ENCODE measurements at places on chromosomes 5 and 9.
A peak's percentile ranks its signal among the peaks of the same experiment; 100 is the strongest.

- no peak for DNase-seq
Measured at GRCh38 chr5:9148242-9148641, 397.6 kb downstream of the SEMA5A start.

- DNase-seq, result peak; percentile 60
Measured at GRCh38 chr5:14155075-14155474, 11.9 kb downstream of the TRIO start.

- DNase-seq, result peak; percentile 87
Measured at GRCh38 chr5:124951661-124952060, 205.2 kb upstream of the ZNF608 start.

GRCh38 chr9:125119643-125120286 lies 23.6 kb downstream of the SCAI start:
- DNase-seq, result no peak

DNA sequence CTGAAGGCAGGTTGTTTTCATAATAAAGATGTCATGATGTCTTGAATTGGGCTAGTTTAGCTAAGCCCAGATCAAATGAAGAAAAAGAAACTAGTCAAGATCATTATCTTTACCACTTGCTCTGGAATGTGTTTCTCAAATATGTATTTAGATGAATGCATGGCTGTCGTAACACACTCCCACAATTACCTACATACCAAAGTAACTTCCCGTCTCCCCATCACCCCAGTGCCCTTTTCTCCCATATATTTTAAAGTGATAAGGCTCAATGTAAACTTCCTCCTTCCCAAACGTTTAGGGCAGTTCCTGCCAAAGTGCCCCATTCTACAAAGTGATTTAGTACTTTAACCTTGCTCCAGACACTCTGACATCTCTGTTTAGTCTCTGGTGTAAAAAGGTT lies 61.4 kb downstream of the SLC1A3 start:
- no peak for DNase-seq

- DNase-seq, result no peak
Measured at GRCh38 chr9:10917001-10917400, 304.2 kb upstream of the PTPRD start.

DNA sequence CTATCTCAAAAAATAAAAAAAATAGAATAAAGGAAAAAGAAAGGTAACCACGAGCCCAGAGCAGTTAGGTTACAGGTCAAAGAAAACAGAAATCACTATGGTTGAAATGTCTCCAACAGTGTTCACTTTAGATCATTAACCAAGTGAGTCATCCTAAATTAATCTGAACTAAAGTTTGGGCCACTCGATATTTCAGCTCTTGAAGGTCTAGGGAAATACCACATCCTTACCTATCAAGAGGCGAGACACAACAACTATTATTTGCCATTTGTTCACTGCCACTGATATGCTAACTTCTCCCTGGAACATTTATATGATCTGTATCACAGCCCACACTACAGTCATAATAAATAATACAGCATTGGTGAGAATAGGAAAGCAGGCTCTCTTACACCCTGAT lies 111.3 kb upstream of the NR5A1 start:
- no peak for DNase-seq

DNA sequence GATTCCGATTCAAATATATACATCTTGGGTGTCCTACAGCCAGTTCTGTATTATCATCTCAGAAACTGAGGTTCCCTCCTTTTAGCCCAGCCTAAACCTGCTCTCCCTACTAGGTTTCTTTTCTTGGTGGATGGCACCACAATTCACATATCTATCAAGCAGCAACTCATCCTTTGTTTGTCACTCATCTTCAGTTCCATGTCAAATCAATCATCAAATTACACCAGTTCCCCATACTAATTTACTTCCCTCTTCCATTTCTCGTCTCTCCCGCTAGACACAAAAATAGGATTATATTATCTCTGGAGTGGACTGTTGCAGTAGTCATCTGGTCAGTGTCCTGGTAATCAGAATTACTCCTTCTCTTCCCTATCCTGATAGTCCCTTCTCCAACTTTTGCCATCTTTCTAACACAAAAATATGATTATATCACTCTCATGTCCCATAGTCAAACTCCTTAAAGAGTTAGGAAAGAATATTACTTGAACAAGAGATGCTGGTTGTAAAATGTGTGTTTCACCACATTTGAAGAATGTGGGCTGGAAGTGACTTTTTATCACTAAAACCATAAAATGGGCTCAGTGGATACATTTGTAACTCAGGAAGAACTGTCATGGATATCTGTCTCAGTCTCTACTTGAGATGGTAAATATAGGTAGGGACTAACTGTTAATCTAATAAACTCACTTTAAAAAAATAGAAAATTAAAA lies 69.1 kb upstream of the RICTOR start:
- no peak for DNase-seq

DNA sequence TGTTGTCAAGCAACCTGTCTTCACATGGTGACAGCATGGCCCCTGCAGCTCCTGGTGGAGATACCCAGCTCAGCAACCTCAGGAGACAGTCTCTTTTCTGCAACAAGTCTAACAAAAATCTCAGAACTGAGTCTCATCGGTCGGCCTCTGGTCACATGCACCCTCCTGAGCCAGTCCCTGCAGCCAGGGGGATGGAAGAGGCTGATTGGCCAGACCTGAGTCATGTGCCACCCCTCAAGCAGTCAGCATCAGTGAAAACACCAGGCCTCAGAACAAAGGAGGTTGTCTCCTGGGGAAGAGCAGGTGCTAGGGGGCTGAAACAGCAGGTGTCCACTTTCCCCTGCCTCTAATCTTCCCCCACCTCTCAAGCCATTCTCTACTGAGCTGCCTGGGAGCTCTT lies 54.4 kb downstream of the SMIM23 start:
- peak; percentile 16 for DNase-seq

DNA sequence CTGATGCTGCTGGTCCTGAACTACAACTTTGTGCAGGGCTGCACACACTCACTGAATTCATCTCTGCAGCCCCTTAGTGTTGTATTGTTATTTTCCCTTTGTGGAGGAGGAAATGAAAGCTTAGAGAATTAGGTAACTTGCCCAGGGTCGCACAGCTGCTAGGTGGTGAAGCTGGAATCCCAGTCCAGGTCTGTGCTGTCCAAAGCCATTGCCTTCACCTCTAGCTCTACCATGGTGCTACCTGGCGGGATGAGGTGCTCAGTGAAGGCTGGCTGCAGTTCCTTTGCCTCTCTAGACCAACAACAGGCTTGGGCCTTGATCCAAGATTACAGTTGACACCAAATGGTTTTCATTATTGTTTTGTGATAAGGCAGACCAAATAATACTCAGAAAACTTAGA lies 177.8 kb upstream of the PITX1 start:
- no peak for DNase-seq

- DNase-seq, result peak; percentile 87
Measured at GRCh38 chr5:173456751-173457171, 128.5 kb upstream of the STC2 start.

GRCh38 chr9:137266585-137267453 lies 10.7 kb upstream of the TOR4A start:
- no peak for DNase-seq

GRCh38 chr5:25554077-25554476 lies 909.3 kb upstream of the CDH10 start:
- no peak for DNase-seq

GRCh38 chr5:139378941-139379361 lies 4.1 kb downstream of the SLC23A1 start:
- no peak for DNase-seq

GRCh38 chr5:41641621-41642020 lies 131.2 kb upstream of the PLCXD3 start:
- DNase-seq, result no peak

GRCh38 chr9:7802666-7803065 lies 3.1 kb upstream of the DMAC1 start:
- no peak for DNase-seq

GRCh38 chr5:60826653-60827052 lies 17.4 kb downstream of the ELOVL7 start:
- DNase-seq, result peak; percentile 27
